ENCODE measurements at places on chromosomes 1 and 21.

GRCh38 chr1:196461521-196461920, 146.7 kb downstream of the KCNT2 start:
- no peak for DNase-seq
- H3K36me3 ChIP-seq = no peaks in the 10 kb centered on the region
- H3K27me3 ChIP-seq = no peaks in the 10 kb centered on the region
- no peaks in the 10 kb centered on the region for H3K4me1 ChIP-seq
- H3K27ac ChIP-seq = no peak overlapping the region
- no peak overlapping the region for H3K4me3 ChIP-seq

DNA sequence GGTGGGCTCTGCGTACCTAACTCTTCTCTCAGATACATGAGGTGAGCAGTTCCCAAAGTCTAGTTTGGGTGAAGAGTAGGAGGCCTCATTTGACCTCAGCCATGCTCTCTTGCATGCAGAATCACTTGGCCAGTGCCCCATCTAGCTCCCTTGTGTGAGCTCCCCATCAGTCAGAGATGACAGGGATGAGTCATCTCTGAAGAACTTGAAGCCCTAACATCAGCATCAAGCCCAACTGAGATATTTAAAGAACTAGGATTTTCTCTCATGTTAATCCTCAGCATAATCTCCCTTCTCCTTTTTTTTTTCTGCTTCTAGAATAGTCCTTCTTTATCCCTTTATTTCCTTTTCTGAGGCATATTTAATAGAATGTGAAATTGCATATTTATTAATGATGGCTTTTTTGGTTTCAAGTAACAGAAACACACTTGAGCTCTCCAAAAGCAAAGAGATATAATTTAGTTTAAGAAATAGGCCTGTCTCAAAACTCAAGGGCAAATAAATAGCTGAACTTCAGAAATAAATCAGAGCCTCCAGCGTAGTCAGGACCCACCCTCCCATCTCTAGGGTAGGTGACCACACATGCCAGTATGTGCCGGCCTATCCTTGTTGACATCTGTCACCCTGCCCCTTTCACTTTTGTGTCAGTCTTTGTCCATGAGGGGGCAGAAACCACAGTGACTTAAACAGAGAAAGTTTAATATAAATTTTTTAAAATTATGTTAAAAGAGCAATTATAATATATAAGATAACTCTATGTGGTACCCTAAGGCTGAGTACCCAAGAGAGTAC, 112.3 kb downstream of the TSEN15 start:
- H3K36me3 ChIP-seq = peaks cover 3% of the 10 kb centered on the region
- peak; percentile 61 for DNase-seq
- H3K27me3 ChIP-seq = peaks cover 3% of the 10 kb centered on the region
- H3K4me1 ChIP-seq = peaks cover 27% of the 10 kb centered on the region
- H3K27ac ChIP-seq = no peak overlapping the region

GRCh38 chr1:22570140-22570909, 7.0 kb downstream of the EPHA8 start:
- no peaks in the 10 kb centered on the region for H3K27me3 ChIP-seq
- H3K4me1 ChIP-seq = no peaks in the 10 kb centered on the region
- H3K4me3 ChIP-seq = no peak overlapping the region

DNA sequence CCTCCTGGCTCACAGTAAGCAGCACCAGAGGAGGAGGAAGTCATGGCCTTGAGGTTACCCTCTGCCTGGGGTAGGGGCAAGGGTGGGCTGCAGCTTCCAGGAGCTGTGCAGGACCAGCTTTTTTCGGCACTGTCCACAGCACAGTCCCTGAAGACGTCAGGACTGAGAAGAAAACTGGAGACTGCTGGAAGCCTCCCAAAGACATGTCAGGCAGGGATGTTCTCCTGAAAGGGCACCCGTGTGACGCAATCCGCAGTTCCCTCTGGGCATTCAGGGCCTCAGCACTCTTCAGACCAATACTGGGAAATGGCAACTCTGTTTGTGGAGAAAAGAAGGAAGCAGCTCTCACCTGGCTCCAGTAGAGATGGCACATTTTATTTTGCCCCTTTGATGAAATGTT, 64.8 kb upstream of the TENT5C start:
- H3K4me3 ChIP-seq = no peak overlapping the region
- H3K27me3 ChIP-seq = no peaks in the 10 kb centered on the region
- peaks cover 24% of the 10 kb centered on the region for H3K4me1 ChIP-seq

GRCh38 chr1:18954270-18955071, 2.0 kb downstream of the IFFO2 start:
- peak overlapping the region; percentile 78 for H3K4me3 ChIP-seq
- H3K4me1 ChIP-seq = peaks cover 69% of the 10 kb centered on the region
- DNase-seq = no peak
- peaks cover 31% of the 10 kb centered on the region for H3K27me3 ChIP-seq
- H3K27ac ChIP-seq = no peak overlapping the region

GRCh38 chr1:33348676-33349080, 27.8 kb upstream of the A3GALT2 start:
- H3K4me1 ChIP-seq = peaks cover 49% of the 10 kb centered on the region
- no peaks in the 10 kb centered on the region for H3K27me3 ChIP-seq
- peaks cover 16% of the 10 kb centered on the region for H3K36me3 ChIP-seq
- H3K27ac ChIP-seq = peak overlapping the region; percentile 89
- DNase-seq = no peak

- peaks cover 8% of the 10 kb centered on the region for H3K27me3 ChIP-seq
- no peaks in the 10 kb centered on the region for H3K36me3 ChIP-seq
- no peak overlapping the region for H3K27ac ChIP-seq
- H3K4me3 ChIP-seq = no peak overlapping the region
- no peak for DNase-seq
Measured at GRCh38 chr1:47870480-47870879, 126.7 kb downstream of the TRABD2B start.

Measured in activated CD8-positive, alpha-beta memory T cell treated with anti-CD3 and anti-CD28 coated beads, Interleukin-2, amount 10 ng/mL, durations not matched to agents 7 days and 5 days (primary cell).